ENCODE measurements at places on chromosomes 12 and 14.

DNA sequence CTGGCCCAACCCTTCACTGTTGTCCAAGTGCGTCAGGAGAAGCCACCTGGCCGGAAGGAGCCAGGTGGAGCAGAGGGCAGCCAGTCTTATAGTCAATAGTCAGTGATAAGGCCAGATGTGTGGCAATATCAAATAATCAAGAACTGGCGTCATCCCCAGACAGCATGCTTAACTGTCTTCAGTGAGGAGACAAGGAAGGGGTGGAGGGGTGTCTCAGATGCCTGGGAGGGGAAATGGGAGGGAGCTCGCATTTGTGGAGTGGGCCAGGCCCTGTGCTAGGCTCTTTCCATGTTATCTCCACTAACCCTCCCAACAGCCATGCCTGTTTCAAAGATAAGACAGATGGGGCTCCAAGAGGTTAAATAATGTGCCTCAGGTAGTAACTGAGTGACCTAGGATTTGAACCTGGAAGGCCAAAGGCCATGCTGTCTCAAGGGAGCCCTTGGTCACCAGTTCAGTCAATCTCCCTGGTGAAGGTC lies 48.9 kb upstream of the FOS start:
- DNase-seq, result no peak

- no peak for DNase-seq
Measured at GRCh38 chr12:89325495-89325894, 26.8 kb downstream of the DUSP6 start.

GRCh38 chr12:34204830-34205285 lies 182.6 kb downstream of the ALG10 start:
- DNase-seq, result no peak

GRCh38 chr12:28645436-28645835 lies 455.2 kb downstream of the CCDC91 start:
- DNase-seq, result no peak

- no peak for DNase-seq
Measured at GRCh38 chr14:32306549-32306948, 22.5 kb upstream of the AKAP6 start.

DNA sequence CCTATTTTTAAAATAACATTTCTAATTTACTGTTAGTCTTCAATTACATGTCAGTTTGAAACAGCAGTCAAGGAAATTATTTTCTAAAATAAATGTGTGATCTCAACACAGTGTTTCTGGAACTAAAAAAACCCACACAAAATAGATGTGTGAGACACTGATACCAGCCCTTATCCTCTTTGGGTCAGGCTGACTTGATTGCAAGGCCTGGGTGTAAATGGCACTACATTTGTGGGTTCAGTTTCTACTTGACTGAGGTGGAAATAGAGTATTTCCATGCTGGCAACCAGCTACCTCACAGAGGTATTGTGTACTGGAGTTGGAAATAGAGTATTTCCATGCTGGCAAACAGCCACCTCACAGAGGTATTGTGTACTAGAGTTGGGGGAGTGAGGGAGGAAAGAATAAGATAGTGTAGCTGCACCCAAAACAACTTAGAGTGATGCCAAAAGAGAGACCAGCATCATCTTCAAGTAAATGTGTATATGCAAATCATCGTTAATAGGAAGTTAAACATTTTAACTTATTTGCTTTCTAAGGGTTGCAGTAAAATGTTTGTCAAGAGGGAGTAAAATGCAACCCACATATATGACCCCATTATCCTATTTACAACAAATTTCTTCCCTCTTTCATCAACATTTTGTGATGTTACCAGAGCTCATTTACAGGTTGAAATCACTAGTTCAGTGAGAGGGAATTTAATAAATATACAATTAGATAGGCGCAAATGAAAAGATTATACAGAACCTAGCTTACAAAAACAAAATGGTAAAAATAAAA lies 10.7 kb upstream of the LYZ start:
- DNase-seq, result no peak

- no peak for DNase-seq
Measured at GRCh38 chr14:83994020-83994419, 1535.9 kb upstream of the FLRT2 start.

GRCh38 chr12:26651036-26651435 lies 182.0 kb downstream of the ITPR2 start:
- DNase-seq, result no peak

DNA sequence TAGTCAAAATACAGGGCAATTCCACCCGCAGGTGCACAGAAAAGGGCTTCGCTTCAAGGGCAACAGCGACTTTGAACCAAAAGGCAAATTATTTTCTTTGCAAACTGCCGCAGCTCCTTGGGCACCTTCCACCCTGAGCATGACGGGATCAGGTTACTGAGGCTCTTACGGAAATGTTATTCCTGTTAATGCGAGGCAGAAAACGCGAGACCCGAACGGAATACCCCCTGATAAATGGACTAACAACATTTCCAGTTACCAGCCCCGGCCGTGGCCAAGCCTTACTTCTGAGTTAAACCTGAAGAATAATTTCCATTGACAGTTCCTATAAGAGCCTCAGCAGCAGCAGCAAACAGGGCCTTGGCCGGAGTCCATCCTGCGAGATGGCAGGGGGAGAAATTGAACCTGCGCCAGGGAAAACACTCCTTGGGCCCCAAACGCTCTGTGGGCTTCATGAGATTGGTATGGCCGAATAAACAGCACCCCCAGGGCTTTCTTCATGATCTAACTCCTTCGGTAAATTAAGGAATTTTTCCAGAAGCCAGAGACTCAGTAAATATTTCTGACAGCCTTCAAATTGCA lies 70.0 kb upstream of the DICER1 start:
- DNase-seq, result no peak

DNA sequence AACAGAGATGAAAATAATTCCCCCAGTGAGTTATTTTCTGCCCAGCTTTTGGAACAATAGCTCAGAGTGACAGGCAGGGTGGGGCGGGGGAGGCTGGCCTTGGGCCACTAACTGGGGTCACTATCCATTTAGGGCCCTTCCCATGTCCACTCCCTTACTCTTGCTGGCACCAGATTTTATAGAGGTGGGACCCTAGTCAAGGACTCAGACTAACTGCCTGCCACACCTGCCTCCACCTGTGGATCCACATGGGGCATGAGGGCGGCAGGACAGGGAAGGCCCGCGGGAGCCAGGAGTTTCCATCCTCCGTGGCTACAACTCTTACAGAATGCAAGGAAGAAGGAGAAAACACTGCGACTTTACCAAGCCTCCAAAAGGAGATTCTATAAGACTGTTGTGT lies 10.1 kb downstream of the VDR start:
- DNase-seq, result no peak

- DNase-seq, result no peak
Measured at GRCh38 chr14:77023001-77023996, 5.2 kb downstream of the IRF2BPL start.

DNA sequence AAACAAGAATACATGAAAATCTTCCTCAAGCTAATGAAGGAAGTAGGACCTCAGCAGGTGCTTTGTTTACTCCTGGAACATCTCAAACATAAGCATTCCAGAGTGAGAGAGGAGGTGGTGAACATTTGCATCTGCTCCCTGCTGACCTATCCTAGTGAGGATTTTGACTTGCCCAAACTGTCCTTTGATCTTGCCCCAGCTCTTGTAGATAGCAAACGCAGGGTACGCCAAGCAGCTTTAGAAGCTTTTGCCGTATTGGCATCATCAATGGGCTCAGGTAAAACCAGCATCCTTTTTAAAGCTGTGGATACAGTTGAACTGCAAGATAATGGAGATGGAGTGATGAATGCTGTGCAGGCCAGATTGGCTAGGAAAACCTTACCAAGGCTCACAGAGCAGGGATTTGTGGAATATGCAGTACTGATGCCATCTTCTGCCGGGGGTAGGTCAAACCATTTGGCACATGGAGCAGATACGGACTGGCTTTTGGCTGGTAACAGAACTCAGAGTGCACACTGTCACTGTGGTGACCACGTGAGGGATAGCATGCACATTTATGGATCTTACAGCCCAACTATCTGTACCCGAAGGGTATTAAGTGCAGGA lies 1.9 kb downstream of the TOGARAM1 start:
- DNase-seq, result no peak

DNA sequence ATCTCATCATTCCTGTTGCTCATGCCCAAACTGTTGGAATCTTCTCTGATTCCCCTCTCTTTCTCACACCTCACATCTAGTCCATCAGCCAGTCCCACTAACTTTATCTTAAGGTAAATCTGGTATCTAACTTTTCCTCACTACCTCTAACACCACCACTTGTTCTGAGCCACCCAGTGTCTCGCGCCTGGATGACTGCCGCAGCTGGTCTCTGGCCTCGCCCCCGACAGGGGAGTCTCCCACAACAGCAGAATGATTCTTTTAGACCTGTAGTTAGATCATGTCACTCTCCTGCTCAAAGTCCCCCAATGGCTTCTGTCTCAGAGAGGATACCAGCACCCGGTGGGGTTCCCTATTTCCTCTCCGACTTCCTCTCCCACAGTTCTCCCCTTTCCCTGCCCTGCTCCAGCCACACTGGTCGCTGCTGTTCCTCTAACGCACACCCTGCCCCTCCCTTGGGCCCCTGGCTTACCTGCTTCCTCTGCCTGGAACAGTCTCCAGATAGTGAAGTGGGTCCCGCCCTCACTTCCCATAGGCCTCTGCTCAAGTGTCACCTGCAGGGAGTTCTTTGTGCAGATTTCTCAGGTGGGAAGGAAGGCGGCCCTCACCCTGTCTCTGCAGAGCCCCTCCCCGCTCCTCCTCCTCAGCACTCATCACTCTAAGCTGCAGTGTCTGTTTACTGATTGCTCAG lies 338.5 kb upstream of the FKBP4 start:
- DNase-seq, result no peak
